ENCODE measurements at places on chromosomes 3 and 15.

- no peak for DNase-seq
These were observed 1.2 kb downstream of the STARD5 start for GRCh38 chr15:81322676-81323253.

- DNase-seq = no peak
These were observed 187.9 kb downstream of the AKAP13 start for GRCh38 chr15:85568261-85568808.

DNA sequence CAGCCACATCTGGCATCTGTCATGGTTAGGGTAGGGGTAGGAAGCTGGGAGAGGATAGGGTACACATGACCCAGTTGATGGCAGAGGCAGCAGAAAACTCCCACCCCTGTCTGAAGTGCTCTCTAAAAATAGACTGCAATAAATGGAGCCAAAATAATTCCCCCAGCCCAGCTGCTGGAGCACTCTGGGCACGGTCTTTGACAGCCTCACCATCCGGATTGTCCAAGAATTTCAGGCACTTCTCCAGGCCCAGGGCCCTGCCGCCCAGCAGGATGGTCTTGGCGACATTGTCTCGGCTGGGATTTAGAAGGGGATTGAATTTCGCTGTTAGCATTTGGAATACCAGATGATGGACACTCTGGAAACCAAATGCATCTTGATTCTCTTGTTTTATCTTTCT is 103.7 kb downstream of the IQSEC1 start:
- DNase-seq = peak; percentile 32

GRCh38 chr15:67063689-67064606 is 1.5 kb upstream of the SMAD3 start:
- peak; percentile 81 for DNase-seq

DNA sequence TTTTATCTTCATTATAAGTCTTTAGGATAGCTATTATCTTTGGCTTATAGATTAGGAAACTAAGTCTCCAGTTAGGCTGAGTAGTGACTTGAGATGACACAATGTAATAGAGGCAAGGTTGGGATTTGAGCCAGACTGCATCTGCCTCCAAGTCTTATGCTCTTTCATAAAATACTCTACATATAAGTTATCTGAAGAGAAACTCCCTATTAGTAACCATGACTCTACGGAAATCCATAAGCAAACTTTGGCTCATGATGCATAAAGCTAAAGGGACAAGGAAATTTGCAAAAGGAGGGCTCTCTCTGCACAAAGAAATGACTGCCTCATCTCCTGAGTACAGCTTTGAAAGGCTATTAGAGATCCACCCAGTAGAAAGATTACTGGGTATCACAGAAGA is 77.6 kb upstream of the FRMD4B start:
- no peak for DNase-seq

DNA sequence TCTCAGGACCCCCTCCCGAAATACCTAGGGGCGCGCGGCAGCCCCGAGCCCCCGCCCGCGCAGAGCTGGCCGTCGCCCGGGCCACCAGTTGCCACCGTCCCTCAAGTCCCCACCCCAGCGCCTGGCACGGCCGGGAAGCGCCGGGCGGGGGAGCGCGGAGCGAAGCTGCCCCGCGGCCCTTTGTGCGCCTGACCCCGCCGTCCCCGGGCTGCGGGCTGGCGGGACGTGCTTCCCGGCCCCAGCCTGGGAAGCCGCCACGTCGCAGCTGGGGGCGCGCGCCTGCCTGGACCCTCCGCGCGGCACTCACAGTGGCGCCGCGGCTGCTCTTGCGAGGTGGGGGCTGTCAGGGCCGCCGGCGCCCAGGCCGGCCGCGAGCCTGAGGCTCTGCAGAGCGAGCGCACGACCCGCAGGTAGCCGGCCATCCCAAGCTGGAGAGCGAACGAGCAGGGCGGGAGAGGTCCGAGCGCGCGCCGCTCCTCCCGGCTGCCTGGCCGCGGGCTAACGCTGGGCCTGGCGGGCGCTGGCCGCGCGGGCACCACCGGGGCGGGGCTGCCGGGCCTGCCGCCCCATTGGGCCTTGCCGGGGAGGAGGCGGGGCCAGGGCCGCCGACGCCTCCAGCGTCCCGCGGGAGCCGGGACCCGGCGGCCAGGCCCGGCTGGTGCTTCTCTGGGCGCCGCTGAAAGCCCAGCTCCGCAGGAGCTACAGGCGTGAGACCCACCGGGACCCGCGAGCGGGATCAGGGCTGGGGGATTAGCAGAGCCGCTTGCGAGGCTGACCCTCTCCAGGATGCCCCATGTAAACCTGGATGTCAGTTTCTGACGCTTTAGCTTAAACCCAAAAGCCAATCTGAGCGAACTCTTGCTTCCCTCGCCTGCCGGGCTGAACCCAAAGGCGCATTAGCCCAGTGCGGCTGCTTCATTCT is at the start of gene IDH2:
Gene IDH2, minus strand, starts transcription at position 500 of the 922 bp plus-strand sequence. Its CDS starts 78 bp downstream, at position 422.
- peak; percentile 96 for DNase-seq

DNA sequence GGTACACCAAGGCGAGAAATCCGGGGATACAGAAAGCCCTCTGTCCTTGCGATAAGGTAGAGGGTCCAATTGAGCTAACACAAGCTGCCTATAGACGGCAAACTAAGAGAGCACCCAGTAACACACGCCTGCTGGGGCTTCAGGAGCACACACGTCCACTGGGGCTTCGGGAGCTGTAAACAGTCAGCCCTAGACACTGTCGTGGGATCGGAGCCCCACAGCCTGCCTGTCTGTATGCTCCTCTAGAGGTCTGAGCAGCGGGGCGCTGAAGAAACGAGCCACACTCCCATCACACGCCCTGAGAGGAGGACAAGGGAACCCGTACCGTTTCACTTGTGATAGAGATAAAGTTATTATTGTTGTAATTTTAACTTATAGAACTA is 486 bp downstream of the SAMMSON start:
- no peak for DNase-seq

GRCh38 chr3:132622761-132623160 is 25.7 kb downstream of the ACKR4 start:
- DNase-seq = no peak

- no peak for DNase-seq
These were observed 18.1 kb upstream of the LEKR1 start for GRCh38 chr3:156808025-156808424.

- peak; percentile 2 for DNase-seq
These were observed 11.9 kb downstream of the CFAP100 start for GRCh38 chr3:126406389-126407296.

DNA sequence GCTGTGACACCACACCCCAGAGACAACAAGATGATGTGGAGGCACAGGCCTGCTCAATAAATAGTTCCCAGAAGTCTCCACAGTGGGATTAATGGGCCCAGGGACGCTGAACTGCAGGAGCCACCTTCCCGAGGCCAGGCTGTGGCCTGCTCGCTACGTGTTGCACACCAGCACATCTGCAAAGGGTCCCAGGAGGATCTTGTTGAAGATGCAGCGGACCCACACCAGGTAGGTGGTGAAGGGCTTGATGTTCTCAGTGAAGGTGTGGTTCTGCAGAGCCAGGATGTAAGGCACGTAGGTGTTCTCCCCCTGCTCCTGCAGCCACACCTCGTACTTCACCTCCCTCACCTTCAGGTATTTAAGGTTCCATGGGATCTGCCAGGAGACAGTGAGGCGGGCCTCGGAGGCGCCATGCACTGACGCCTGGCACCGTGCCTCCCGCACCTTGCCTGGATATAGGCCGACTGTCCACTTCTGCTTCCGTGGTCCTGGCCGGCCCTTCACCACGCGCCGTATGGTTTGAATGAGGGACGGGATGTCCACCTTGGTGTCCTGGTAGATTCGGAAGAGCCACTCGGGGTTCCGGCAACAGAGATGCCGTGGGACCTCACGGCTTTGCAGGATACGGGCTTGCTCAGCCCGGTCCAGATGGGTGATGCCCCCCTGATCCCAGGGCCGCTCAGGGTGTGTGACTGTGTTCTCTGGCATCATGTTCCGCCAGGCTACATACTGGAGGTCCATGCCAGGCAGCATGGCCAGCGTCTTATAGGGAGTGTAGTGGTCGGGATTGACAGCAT is 26.1 kb downstream of the POMGNT2 start:
- no peak for DNase-seq

DNA sequence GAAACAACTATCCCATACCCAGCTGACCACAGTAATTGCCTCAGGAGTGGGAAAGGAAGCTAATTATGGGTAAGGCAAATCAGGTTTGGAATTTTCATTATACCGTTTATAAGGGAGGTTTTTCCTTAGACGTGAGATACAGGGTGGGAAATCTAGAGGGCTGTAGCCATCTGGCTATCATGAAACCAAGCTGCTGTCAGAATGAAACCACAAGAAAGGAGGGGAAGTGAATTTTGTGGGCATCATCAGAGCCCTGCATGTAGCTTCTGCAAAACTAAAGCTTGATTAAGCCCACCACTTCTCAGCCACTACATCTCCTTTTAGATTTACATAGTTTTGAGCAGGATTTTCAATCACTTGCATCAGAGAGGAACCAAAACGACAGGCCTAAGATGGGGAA is 893.5 kb downstream of the TUSC7 start:
- no peak for DNase-seq

- no peak for DNase-seq
These were observed 55.2 kb downstream of the WNT7A start for GRCh38 chr3:13824521-13825310.

- no peak for DNase-seq
These were observed 3.5 kb upstream of the SMAD3 start for GRCh38 chr15:67061811-67062368.

DNA sequence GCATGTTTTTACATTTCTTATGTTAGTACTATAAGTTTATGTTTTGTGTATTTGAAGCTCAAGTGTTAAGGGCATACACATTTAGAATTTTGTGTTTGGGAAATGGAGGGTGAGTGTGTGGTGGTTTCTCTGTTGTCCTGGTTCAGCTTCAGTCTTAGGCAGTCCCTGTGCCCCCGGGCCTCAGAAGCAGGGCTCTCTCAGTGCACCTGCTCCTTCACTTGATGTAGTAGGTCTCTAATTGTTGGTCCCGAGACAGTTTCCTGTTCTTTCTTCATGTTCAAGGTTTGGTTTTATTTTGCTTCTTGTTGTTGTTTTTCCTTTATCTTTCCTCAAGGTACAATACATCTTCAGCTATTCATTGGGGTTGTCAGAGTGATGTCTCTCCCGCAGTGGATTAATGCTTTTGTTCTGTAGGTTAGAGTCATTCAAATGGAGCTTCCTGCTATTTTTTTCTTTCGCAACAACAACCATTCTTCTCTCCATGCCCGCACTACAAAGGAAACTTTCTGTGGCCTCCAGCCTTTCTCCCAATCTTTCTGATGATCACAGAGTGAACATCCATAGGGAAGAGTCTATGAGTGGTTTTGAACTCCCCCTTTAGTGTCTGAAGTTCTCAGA is 177.8 kb upstream of the GOLGA6L4 start:
- no peak for DNase-seq

DNA sequence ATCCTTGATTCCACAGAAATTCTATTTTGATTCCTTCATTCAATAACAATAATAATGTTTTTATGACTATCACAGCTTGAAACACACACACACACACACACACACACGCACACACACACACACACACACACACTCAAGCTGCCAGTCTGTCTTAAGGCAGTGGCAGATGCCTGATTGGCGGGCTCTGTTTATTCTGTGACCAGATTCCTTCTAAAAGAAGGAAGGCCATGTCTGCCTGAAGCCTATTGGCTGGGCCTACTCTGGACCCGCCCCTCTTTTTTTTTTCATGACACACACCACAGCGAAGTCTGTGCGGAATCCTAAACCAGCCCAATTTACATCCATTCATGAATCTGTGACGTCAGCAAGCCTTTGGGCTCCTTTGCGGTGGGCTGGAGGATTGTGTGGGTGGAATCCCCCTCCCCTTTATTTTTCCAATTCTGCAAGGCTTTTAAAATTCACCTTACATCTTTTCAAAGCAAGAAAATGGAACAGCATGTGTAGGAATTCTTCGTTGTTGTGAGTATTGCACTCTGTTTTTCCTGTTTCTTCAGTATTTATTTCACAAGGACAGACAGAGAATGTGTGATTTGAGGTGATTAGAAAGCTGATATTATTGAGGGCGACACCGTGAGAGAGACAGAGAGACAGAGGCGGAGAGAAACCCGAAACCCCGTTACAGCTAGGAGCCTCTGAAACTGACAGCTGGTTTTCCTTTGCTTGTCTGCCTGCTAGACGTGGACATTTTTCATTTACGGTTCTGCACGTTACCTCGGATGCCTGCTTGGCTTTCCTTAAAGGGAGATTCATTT is at the start of gene MAP3K13:
Gene MAP3K13, plus strand, starts transcription at position 287 of the 812 bp plus-strand sequence. CDS start 65,446 bp downstream, outside the sequence.
- peak; percentile 94 for DNase-seq

- DNase-seq = no peak
These were observed 85.8 kb downstream of the PPCDC start for GRCh38 chr15:75109021-75109735.

DNA sequence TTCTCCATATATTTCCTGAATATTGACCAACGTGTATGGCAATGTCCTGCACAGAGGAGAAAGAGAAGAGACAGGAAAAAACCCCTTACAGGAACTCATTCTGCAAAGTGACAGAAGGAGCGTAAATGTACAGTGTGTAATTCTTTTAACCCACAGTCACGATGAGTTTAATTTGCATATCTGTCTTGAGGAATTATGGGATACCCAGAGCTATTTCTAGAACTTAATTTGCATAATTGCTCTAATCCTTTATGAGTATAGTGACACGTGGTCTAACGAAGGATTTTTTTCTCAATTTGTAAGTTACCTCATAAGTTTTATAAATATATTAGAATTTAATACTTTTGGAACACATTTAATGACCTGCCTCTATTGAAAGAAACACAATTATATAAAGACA is 9.8 kb downstream of the GPR27 start:
- no peak for DNase-seq
